ENCODE measurements at places on chromosomes 12 and 14.

GRCh38 chr14:85508863-85509262, 21.1 kb upstream of the FLRT2 start:
- no peak for DNase-seq

DNA sequence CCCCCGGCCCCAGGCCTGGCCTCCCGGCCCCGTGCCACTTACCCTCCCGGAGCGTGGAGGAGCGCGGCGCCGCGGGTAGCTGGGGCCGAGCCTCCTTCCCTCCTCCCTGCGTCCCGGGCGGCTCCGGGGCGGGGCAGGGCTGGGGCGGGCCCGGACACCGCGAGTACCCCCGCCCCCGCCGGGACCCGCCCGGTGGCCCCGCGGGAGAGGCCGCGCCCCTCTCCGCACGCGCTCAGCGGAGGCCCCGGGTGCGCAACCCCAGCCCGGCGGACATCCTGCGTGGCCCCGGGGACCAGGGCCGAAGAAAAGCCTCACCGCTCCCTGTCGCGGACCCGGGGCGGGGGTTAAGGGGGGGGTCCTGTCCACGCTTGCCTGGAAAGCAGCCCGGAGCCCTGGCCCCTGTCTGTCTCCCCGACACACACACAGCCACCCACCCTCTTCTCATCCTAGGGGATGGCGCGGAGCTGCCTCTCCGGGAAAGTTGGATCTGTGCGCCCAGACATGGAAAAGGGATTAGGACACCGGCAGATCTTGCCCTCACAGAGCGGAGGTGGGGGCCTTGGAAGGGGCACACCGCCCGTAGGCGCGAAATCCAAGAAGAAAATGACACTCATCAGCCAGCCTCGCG, at the start of gene SYNE3:
SYNE3 (minus strand) TSS at position 97 of the 628 bp plus-strand sequence. CDS start 40,829 bp downstream, outside the sequence.
- DNase-seq = peak; percentile 68

GRCh38 chr14:99524804-99525698, 43.8 kb downstream of the CCNK start:
- peak; percentile 15 for DNase-seq

- no peak for DNase-seq
These were observed 5.8 kb downstream of the EFS start for GRCh38 chr14:23359167-23359626.

DNA sequence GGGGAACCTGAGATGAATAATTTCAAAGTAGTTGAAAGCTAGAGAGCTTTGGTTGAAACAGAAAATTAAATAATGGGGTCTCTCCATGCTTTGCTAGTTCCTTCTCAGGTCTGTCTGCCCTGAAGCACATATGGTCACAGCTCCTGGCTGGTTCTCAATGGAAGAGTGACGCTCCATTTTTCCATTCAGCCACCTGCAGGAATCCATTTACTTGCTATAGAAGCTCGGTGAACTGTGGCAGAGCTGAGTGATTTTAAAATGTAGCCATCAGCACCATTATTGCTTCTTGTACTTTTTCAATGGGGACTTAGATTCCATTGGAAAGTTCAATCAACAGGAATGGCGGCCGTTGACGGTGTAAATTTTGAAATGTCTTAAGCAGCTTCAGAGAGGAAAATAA, 525.2 kb downstream of the GLT1D1 start:
- DNase-seq = no peak

GRCh38 chr12:52084491-52085231, 5.2 kb downstream of the SMIM41 start:
- DNase-seq = no peak

- DNase-seq = no peak
These were observed 159.0 kb upstream of the PZP start for GRCh38 chr12:9367201-9367600.

- no peak for DNase-seq
These were observed 21.3 kb downstream of the MLXIP start for GRCh38 chr12:122099856-122100255.

All from RPMI8226 (cell line).